ENCODE measurements at places on chromosomes 3 and 15. TPM values are rescaled to one million over a fixed set of nuclear protein-coding genes. Genes with fewer than 3 reads are reported as not detected.

DNA sequence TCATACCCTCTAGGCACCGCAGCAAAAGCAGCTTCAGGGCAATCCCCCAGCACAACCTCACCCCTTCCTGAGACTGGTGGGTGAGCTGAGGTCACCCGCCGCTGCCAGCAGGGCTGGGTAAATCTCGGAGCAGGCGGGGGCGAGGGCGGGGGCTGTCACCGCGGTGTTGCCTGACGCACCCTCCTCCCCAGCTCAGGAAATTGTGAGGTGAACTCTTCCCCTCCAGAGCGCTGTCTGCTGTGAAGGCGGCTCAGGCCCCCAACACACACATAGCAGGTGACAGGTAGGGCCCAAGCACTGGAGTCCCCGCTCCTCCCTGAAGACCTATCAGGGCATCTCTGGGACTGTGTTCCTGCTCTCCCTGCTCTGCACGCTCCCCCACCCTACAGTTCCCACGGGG is 30.2 kb upstream of the FURIN start:
- DNase-seq, result no peak

DNA sequence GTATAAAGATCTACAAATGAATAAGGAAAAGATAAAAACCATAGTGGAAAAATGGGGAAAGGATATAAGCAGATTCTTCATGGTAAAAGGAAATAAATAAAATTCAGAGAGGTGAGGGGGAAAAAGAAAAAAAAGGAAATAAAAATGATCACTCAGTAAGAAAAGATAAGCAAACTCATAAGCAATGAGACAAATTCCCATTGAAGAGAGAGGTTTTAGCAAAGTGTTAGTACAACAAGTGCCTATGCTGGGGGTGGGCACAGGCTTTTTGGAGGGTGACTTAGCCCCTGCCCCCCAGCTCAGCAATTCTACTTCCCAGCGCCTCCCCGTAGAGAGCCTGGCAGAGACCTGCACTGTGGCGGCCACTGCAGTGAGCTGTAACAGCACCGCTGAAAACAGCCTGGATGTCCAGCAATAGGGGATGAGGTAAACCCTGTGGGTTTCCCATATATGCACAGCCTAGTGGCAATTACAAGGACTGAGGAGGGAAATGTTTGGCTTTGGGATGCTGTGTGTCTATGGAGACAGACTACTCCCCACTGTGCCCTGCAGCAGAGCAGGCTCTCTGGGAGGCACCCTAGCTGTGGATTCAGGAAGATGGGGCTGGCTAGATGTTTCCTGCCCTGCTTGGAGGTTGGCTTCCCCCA is 23.7 kb upstream of the SFMBT1 start:
- DNase-seq, result peak; percentile 45

PLSCR2 gene
- total RNA-seq, result not detected

GRCh38 chr3:50155491-50155878 is 361 bp downstream of the SEMA3F start:
- no peak for DNase-seq

DNA sequence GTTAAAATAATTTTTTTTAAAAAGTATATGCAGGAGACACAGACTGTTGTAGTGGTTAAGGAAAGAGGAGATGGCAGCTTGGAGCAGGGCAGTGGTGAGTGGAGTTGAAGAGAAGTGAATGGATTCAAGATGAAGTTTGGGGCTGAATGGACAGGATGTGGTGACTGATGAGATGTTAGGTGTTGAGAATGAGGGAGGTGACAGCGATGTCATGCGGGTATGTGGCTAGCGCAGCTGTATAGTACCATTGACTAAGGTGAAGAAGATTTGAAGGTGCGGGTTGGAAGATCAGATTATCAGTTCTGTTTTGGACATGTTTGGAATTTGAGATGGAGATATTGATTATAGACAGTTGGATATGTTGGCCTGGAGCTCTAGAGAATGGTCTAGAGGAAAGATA is 20.1 kb downstream of the FBXO22 start:
- no peak for DNase-seq

TIMMDC1 gene
- 125 TPM for total RNA-seq

- no peak for DNase-seq
These were observed 335.9 kb downstream of the THSD4 start for GRCh38 chr15:71451130-71451529.

GRCh38 chr3:51361746-51362145 is 23.3 kb upstream of the MANF start:
- no peak for DNase-seq

DNA sequence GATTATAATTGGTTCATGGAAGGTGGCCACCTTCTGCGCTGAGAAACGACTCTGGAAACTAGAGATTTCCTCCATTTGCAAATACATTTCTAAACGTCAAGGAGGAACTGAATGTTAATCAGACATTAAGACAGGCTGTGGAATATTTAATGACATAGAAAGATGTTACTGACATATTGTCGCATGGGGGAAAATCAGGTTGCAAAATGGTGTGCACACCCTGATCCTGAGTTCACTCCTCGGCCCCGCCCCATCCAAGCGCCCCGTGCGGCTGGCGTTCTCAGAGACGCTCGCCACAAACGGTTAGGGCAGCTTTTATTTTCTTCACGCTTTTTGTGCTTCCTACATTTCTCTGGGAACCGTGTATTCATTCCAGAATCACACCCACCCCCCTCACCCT is 10.7 kb downstream of the H1-8 start:
- DNase-seq, result no peak

DNA sequence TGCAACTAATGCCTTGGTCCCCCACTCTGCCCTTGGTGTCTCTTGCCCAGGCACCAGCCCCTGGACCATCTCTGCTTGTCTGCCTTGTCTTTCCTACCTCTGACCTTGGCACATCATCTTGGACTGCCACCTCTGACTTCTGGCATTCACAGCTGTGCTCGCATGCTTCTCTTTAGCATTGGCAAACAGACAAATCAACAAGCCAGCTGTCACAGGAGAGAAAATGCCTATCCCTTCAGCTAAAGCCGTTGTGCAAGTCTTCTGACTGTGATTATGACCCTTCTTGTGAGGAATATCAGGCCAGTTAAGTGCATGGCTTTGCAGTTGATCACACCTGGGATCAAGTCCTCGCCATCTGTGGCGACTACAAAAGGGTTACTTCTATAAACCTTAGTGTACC is 84.6 kb downstream of the PRICKLE2 start:
- DNase-seq, result no peak

GRCh38 chr3:45946307-45946706 is 3.0 kb downstream of the CXCR6 start:
- DNase-seq, result peak; percentile 22

EHD4 gene
- 43.4 TPM for total RNA-seq

DNA sequence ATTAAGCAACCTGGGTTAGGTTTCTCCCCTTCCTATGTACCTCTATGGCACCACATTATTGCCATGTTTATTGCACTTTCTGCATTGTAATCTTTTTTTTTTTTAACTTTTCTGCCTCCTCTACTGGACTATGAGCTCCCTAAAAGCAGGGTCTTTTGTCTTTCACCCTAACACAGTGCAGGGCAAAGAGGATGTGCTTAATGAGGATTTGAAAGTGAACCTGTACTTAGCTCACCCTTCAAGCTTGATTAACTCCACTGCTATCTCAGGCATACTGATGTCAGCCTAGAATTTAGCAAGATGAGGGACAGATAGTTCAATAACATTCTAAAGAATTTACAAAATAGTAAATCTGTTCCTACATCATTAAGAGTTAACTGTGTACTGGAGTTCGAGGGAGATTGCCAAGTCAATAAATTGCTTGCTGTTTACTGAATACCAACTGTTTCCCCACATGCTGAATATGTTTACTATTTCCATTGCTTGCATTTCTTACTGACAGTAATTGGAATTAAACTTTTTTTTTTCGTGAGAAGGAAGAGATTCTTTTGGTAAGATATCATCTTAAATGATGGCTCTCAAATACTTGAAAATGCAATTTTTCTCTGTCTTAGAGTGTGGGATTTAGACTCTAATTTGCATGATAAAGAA is 15.7 kb upstream of the PPARG start:
- no peak for DNase-seq

DNA sequence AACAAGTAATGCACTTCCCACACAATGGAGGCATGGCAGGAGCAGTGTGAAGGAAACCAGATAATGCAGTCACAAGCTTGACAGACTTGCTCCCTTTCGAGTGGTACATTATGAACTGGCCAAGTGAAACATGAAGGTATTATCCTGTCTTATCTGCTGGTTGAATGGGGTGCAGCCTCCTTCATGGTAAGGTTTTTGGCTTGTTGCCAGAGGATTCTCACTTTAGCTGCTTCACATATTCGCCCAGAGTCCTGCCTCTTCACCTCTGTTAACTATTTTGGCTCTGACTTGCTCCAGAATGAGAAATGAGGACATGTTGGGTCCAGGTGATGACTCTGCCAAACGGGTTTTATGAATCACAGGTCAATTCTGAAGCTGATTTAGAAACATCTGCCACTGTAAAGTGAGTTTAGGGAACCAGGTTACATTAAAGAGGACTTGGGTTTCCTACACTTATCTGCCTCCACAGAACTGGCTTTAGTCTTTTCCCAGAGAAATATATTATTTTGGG is 19.5 kb upstream of the CCDC39 start:
- no peak for DNase-seq

SPINT1 gene
- total RNA-seq, result not detected

DPPA4 gene
- total RNA-seq, result 0.10 TPM

GRCh38 chr3:112845772-112846171 is 892 bp downstream of the CD200R1L start:
- DNase-seq, result no peak

DNA sequence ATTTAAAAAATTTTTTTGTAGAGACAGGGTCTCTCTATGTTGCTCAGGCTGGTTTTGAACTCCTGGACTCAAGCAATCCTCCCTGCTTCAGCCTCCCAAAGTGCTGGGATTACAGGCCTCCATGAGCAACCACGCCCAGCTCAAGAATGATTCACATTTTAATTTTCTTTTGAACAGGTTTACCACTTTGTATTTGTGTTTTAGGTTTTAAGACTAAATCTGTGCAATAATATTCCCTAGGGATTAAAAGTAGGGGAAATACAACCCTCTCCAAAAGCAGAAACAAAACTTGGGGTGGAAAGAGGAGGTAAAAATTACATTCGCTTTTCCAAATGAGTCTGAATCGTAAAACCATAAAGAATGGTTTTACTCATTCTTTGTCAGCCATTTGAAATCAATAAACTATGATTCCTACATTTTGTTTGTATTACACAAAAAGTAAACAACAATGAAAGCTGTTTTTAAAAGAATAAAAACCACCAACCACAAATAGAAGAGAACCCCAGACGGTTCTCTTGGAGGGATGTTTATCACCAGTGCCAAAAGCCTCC is 37.8 kb downstream of the SLC24A1 start:
- no peak for DNase-seq

CELF6 gene
- total RNA-seq, result not detected

ISL2 gene
- total RNA-seq, result 3.4 TPM

ATP10A gene
- not detected for total RNA-seq

NTRK3 gene
- 1.3 TPM for total RNA-seq

- DNase-seq, result no peak
These were observed 22.4 kb upstream of the ALDH1A2 start for GRCh38 chr15:58087871-58088270.

DNA sequence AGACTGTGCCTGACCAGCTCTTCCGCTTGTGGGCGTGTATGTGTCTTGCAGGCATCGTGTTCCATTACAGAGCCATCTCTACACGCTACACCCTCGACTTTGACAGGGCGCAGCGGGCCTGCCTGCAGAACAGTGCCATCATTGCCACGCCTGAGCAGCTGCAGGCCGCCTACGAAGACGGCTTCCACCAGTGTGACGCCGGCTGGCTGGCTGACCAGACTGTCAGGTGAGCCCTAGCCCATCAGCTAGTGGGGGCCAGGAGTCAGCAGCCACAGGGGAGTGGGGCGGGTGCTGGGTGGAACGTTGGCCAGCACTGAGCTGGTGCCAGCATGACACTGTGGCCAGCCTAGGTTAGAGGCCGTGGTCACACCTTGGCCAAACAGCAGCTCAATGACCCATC is 36.7 kb downstream of the ACAN start:
- no peak for DNase-seq

DNA sequence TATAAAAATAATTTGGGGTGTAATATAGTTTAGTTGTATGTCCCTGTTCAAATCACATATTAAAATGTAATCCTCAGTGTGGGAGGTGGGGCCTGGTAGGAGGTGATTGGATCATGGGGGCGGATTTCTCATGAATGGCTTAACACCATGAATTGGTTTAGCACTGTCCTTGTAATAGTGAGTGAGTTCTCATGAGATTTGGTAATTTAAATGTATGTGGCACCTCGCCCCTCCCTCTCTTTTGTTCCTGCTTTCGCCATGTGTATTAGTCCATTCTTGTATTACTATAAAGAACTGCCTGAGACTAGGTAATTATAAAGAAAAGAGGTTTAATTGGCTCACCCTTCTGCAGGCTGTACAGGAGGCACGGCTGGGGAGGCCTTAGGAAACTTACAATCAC is 83.9 kb downstream of the ANXA2 start:
- no peak for DNase-seq

- DNase-seq, result no peak
These were observed 221.0 kb downstream of the ZMAT3 start for GRCh38 chr3:178850450-178851190.

SEMA6D gene
- 1.4 TPM for total RNA-seq

PRR20G gene
- not detected for total RNA-seq

GRCh38 chr3:29594261-29594660 is 313.4 kb downstream of the RBMS3 start:
- DNase-seq, result no peak

PLCH1 gene
- 0.60 TPM for total RNA-seq

- DNase-seq, result no peak
These were observed 81.8 kb downstream of the HMG20A start for GRCh38 chr15:77502379-77503095.

- DNase-seq, result peak; percentile 46
These were observed 829 bp downstream of the RNF7 start for GRCh38 chr3:141738891-141739363.

DNA sequence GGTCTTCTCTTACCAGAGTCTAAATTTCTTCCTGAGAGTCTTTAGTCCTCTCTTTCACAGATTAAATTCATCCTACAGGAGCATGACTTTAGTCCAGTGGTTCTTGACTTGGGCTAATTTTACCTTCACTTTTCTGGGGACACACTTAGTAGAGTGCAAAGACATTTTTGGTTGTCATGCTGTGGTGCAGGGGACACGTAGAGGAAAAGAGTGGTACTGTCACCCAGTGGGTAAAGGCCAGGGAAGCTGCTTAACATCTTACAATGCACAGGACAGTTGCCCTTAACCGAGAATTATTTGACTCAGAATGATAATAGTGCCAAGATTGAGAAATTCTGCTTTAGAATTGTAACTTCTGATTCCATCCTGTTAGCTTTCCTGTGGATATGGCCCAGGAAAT is 772.5 kb upstream of the GRM7 start:
- DNase-seq, result no peak

DNA sequence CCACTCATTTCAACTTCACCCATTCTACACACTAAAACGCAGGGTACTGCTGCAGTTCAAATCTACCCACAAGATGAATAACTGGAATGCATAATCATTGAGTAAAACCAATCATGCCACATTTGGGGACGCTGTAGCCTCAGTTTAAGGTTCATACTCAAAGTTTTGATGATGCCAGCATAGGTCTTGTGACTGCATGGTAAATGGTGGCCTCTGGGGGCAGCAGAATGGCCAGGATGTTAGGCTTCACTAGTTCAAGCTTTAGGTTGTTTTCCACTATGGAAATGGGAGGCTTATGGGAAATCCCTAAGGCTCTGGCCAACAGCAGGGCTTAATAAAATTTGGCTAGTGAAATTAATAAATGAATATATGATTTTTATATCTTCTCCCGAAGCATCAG is 104.3 kb upstream of the TSC22D2 start:
- peak; percentile 70 for DNase-seq

GRCh38 chr3:17384567-17385296 is 357.7 kb downstream of the TBC1D5 start:
- no peak for DNase-seq

OR5H1 gene
- not detected for total RNA-seq
